Right ventricle myocardium superior (tissue), 1 donor: ENCODE measurements at places on chromosomes 1 and 21. TPM values are rescaled to one million over a fixed set of nuclear protein-coding genes. Genes with fewer than 3 reads are reported as not detected.

DNA sequence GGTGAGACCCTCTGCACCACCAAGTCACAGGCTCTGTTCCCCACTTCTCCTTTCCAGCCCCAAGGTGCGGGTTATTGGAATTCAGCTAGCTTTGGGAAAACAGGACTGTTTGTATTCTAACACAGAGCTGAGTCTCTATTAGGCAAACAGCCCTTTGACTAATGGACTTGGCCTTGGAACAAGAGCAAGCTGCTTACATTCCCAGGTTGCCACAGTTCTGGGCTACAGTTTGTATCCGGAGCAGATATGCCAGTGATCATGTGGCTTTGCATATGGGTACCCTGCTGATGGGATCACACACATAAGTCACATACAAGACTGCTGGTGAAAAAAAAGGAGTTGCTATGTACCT lies 110.5 kb upstream of the COA6 start:
- DNase-seq, result no peak

GRCh38 chr1:180898441-180899219 lies 14.1 kb upstream of the KIAA1614 start:
- DNase-seq, result no peak

DNA sequence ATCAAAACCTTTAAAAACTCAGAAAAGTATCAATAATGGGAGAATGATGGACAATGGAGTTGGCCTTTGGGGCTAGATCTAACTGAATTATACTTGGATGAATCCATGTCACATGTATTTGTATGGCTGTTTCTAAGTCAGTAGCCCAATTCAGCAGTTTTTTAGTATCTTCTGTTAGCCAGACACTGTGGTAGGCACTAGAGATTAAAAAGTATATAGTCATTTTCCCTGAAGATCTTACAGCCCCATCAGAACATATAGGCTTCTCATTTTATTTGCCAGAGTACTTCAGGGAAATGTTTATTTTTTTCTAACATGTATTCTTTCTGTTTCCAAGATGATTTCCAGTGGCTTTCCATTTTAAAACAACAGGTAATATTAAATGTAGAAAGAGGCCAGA lies 273.7 kb downstream of the NFIA start:
- no peak for DNase-seq

DNA sequence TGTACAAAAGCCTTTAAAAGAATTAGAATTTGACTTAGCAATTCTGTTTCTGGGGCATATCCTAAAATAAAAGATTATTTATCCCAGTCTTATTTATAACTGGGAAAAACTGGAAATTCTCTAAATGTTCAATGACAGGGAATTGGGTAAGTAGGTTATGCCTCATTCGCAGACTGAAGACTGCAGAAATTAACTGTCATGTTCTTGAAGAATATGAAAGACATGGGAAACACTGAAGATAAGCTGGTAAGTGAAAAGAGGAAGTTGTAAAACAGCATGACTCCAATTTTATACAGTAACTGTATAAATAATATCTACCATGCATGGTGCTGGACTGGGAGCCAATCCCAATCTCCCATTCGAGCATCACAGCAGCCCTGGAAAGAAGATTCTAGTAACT lies 50.6 kb upstream of the SLC2A1 start:
- DNase-seq, result no peak

- peak; percentile 72 for DNase-seq
Measured at GRCh38 chr1:226602186-226603021, 53.8 kb downstream of the STUM start.

GRCh38 chr1:83746234-83746633 lies 252.7 kb downstream of the TTLL7 start:
- DNase-seq, result no peak

GRCh38 chr1:234659538-234659937 lies 49.6 kb upstream of the IRF2BP2 start:
- DNase-seq, result no peak

GRCh38 chr21:25313829-25314228 lies 293.5 kb downstream of the MRPL39 start:
- no peak for DNase-seq

DNA sequence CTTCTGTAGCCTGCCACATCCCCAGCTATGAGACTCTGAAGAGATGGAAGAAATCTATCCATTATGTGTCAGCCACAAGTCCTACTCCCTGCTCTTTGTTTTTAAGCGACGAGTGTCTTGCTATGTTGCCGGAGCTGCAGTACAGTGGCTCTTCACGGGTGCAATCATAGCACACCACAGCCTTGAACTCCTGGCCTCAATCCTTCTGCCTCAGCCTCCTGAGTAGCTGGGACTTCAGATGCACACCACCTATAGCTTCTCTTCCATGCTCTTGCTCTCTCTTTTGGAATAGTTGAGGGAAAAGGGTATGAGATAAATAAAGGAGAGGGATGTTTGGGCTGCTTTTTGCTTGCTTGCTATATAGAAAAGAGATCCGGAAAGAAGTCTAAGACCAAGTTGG lies 1.6 kb downstream of the TUFT1 start:
- no peak for DNase-seq

DNA sequence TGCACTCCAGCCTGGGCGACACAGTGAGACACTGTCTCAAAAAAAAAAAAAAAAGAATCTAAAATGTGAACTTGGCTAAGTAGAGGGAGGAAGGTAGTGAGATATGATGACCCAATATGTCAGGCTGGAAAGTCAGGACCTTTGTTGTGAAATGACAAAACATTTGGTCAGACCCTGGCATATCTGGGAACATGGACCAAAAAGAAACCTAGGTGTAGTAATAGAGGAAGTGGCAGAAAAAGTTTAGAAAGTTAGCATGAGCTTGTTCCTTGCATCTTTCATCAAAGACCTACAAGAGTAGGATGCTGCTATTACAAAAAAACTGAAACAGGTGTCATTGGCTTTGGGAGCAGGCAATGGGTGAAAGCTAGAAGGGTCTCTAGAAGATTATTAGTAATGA lies 7.3 kb upstream of the S100A3 start:
- no peak for DNase-seq

DNA sequence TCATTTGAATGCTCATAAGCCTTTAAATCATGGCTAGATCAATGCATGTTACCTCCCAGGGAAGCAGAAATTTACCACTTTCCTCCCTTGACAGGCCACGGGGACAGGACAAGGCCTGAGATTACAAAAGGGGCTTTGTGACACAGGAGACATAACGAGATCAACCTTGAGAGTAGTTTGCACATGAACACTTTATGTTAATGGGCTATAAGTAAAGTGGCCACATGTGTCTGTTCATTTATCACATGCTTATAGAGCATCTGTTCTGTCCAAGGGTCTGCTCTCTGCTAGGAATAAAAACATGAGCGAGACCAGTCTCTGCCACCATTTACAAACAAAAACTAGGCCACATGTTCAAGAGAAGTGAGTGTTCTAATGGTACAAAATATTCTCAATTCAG lies 144.1 kb upstream of the C8B start:
- DNase-seq, result no peak

DNA sequence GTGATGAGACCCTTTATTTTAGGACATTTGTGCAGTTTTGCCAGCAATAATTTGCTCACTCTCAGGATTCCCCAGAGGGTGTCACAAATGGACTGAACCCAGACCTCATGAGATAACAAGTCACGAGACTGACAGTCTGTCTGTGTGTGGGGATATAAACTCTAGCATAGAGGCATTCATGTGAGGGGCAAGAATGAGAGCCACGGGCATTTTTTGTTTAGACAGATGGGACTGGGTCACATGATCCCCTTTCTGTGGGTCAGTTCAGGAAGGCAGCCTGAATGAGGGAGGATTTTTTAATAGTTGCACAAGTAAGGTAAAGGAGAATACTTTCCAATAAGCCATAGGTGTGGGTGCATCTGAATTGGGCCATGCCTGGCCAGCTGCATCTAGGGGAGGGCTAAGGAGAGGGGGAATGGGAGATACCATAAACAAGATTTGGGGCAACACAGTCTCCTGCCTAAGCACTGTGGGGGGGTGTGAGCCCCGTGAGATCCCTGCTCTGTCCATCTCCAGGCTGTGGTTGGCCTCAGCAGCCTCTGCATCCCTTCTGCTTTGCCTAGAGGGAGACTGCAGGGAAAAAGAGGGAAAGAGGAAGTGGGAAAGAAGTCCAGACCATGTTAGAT lies 66.6 kb downstream of the NAV1 start:
- DNase-seq, result no peak

DNA sequence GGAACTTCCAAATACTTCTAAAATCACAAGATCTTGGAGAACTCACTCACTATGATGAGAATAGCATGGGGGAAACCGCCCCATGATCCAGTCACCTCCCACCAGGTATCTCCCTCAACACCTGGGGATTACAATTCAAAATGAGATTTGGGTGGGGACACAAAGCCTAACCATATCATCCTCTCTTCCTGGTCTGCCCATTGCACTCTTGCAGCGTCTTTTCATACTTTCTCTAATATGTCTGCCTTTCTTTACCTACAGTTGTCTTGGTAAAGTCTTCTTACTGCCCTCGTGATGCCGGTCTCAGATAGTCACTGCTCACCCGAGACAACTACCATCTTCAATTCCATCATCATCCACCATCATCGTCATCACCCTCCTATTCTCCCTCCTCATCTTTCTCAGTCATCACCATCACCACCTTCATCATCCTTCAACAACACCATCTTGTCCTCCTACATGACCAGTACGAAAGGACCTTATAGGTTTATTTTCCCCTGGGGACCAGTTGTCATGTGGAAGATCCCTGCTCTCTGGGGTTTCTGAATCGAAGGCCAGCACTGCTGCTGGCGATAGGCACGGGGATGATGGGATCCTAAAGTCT lies 58.5 kb upstream of the CASZ1 start:
- DNase-seq, result no peak

DNA sequence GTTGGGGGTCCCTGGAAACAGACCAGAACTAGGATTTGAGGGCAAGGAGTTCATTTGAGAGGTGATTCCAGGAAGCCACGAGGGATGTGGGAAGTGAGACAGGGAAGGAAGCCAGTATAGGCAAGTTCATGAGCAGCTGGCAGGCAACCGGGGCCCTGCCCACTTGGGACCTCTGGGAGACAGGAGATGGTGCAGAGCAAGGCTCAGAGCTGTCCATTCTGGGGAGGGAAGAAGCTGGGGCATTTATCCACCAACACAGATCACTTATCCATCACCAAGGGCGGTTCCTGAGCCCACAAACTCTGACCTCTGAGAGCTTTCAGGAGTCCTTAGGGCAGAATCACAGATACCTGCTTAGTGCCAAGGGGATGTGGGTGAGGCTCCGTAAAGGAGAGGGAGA lies 16.8 kb downstream of the EDN2 start:
- DNase-seq, result no peak

- DNase-seq, result no peak
Measured at GRCh38 chr1:100597061-100597741, 59.3 kb downstream of the GPR88 start.

DNA sequence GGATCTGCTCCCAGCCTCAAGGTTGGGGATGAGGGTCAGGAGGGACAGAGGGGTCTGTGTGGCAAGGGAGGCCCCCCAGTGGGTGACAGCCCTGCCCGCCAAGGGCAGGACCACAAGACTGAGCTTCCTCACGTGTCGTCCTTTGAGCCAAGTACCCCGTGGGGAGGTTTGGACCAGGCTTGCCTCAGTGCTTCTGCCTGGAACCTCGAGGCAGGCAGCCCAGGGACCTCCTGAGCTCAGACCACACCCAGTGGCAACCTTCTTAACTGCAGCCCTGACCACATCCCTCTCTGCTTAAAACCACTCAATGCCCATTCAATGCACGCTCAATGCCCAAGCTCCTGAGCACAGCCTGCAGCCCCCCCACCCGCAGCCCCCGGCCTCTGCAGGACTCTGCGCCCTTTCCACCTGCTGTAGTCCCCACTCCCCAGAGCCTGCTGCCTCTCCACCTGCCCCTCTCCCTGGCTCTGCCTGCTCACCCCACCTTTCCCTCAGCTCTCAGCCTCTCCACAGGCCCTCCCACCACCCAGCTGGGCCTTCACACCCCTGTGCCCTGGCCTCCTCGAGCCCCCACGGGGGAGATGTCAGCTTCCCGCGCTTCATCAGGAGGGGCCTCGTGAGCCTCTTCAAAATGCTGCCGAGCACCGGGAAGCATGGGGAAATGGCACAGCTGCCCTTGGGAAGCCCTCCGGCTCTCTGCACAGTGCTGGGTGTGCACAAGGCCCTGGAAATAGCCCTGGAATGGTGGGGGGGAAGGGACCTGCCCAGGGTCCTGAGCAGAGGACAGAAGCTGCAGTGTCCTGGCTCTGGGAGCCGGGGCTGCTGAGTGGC lies 129.3 kb upstream of the VAMP3 start:
- DNase-seq, result no peak

DNA sequence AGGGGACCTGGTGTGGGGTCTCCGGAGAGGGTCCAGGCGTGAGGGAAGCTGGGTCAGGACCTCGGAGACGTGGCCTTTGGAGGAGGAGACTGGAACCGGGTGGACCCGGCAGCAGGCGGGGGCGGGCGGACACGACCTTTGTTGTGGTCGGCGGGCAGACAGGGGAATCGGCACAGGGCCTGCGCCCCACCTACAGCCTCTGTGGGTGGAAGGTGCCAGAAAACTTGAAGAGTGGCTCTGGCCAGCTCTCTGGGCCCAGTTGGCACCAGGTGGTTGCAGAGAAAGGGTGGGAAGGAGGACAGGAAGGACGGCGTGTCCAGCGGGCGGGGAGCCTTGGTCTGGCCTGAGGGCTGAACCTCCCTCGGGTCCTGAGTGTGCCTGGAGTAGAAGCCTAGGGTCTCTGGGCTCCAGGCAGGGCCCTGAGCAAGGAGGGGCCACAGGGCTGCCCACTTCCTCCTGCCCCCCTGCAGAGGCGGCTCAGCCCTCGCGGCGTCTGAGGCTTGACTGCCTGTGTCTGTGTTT lies 7.7 kb upstream of the TTLL10 start:
- no peak for DNase-seq

DNA sequence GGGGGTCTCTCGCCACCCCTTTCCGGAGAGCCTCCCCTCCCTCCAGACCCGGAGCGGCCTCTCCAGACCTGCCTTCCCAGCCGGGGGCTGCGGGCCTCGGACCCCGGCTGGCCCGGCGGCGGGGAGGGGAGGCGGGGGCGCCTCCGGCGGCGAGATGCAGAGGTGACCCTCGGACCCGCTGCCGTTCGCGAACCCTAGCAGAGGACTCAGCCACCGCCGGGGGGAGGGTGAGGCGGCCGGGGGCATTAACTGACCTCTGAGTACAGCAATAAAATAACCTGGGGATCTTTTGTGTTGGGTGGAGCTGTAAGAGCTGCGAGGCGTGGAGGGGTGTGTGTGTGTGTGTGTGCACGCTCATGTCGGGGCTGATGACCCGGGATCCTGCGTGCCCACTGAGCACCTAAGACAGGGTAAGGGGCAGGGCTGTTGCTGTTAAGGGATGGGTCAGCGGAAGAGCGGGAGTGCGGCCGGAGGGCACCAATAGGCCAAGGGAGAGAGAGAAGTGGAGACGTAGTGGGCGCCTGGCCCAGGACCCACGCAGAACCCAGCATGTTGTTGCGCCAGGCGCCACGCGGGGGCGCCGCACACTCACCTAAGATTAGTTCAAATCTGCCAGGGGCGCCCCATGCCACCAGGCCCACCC lies 6.3 kb downstream of the HAPLN2 start:
- peak; percentile 74 for DNase-seq

GRCh38 chr21:34707876-34708325 lies 39.1 kb downstream of the CLIC6 start:
- DNase-seq, result no peak

The FMO2 gene
- total RNA-seq, result 59.2 TPM

The HSD3B2 gene
- total RNA-seq, result not detected

The IFNGR2 gene
- total RNA-seq, result 34.0 TPM

The TNFAIP8L2 gene
- total RNA-seq, result 1.5 TPM

The CLDN17 gene
- not detected for total RNA-seq
